ENCODE measurements at places on chromosomes 6 and 20.

GRCh38 chr6:110217266-110217665 lies 37.0 kb downstream of the CDC40 start:
- no peak for DNase-seq

DNA sequence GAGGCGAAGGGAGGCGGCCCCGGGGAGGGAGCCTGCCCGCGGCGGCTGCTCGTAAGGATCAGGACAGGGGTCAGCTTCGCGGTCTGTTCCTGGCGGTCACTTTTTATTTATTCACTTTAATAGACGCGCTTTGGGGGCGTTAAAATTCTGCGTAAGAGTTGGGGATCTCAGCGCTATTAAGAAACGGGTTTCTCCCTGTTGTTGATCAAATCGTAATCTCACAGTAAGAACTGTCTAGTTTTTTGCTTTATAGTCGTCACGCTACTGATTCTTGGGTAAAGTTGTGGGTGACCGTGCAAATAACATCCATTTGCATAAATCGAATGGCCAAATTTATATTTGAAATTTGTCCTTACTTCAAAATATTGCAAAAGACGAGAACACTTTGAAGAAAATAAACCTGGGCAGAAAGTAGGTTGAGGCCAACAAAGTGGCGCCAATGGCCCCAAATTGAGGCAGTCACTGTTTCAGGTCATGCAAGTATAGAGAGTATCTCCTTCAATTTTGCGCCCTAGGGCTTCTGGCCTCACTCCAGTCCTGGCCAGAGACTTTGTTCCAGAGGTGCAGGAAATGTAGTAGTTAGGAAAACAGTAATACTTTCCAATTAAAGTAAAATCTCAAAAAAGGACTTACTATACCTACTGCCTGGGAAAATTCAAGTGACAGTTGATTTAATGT lies 963 bp upstream of the RMND1 start:
- DNase-seq: no peak

GRCh38 chr6:107709341-107709740 lies 114.8 kb downstream of the SCML4 start:
- no peak for DNase-seq

GRCh38 chr6:159229651-159230051 lies 60.5 kb downstream of the FNDC1 start:
- DNase-seq: no peak

DNA sequence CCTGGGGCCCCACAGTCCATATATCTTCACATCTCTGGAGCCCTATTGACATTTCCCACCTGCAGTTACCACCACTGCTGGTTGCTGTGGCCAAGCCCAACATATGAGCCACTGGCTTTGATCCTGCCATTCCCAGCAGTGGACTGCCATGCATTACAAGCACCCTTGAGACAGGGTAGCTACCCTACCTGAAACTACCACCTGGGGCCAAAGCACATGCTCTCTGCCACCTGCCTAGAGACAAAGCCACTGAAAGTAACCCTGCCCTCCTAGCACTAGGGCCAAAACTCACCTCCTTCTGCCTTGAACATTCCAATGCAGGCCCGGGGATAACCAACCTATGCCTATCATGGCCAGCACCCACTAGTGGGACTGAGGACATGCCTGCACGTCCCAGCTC lies 255.5 kb upstream of the KHDRBS2 start:
- no peak for DNase-seq

GRCh38 chr6:35140639-35141006 lies 516 bp downstream of the TCP11 start:
- DNase-seq: no peak

GRCh38 chr6:165573671-165574070 lies 89.4 kb downstream of the PDE10A start:
- no peak for DNase-seq

DNA sequence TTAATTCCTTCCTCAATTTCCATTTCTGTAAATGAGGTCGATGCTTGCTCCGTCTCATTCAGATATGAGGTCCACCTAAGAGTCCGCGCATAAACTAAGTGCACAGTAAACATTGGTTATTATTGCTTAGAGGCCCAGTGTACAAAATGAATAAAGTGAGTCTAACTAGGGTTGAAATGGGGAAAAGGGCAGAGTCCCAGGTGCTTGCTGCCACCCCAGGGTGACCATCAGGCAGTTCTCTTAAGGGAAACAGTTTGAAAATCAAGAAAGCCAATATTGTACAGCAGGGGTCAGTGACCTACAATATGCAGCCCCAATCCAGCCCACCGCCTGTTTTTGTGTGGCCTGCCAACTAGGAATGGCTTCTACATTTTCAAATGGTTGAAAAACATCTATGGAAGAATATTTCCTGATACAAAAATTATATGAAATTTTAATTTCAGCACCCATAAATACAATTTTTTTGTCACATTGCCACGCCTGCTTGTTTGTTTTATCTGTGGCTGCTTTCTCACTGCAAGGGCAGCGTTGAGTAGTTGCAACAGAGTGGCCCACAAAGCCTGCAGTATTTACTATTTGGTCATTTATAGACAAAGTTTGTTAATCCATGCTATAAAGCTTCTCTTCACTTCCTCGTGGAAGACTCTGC lies 43.3 kb downstream of the SLC13A3 start:
- no peak for DNase-seq

- DNase-seq: no peak
These were observed 20.2 kb downstream of the KCNK15 start for GRCh38 chr20:44765701-44766347.

Measured in posterior cingulate gyrus (tissue), 11 donors.